ENCODE measurements at places on chromosomes 3 and 15. TPM values are rescaled to one million over a fixed set of nuclear protein-coding genes. Genes with fewer than 3 reads are reported as not detected.

The DNAJA4 gene
- total RNA-seq: 10.3 TPM

The NDUFAF3 gene
- total RNA-seq: 49.9 TPM

The TMEM266 gene
- total RNA-seq: 2.8 TPM

The LRRC31 gene
- total RNA-seq: not detected

The ACVR2B gene
- total RNA-seq: 90.3 TPM

The DIPK2A gene
- total RNA-seq: 38.5 TPM

The HTR3E gene
- not detected for total RNA-seq

The FBN1 gene
- total RNA-seq: 3.8 TPM

The CAMK1 gene
- total RNA-seq: 4.4 TPM

The SPTSSB gene
- total RNA-seq: 33.0 TPM

The PFKFB4 gene
- total RNA-seq: 15.0 TPM

DNA sequence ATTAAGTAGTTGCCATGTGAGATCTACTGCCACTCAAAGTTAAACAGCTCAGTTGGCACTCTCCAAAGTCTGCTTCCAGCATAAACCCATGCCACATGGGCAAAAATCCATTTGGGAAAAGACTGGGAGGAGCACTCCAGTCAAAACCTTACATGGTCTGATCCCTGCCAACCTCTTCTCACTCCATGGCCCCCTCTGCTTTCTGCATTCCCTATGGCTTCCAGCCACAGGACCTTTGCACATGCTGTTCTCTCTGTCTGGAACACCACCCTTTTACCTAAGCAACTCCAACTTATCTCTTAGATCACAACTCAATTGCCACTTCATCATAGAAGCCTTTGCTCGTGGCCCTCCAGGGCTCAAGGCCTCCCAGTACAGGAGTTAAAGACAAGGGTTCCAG, 70.4 kb upstream of the WNT5A start:
- DNase-seq: no peak

DNA sequence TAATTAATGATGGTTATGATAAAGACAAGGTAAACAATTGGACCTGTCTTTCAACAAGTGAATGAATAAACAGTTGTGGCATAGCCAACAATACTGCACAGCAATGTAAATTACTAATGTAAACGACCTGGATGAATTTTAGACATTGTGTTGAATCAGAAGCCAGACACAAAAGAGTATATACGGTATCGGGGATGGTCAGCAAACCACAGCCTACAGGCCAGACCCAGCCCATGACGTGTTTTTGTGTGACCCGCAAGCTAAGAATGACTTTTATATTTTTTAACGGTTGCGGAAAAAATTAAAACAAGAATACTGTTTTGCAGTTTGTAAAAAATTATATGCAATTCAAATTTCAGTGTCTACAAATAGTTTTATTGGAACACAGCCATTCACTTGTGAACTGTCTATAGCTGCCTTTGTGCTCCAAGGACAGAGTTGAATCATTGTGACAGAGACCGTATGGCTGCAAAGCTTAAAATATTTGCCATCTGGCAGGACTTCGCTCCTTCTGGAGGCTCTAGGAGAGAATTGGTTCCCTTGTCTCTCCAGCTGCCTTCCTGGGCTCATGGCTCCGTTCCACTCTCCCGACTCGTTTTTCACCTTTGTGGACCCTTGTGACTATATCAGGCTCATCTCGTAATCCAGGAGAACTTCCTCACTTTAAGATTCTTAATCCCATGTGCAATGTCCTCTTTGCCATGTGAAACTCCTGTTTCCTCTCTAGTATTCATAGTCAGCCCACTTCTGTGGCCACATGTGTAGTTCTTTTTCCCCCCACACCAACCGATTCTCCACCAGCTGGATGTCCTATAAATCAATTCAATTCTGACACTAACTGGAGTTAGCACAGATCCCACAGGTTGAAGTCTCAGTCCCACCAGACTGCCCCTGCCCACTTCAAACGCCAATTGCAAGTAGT, 72.7 kb downstream of the CMTM8 start:
- DNase-seq: no peak

DNA sequence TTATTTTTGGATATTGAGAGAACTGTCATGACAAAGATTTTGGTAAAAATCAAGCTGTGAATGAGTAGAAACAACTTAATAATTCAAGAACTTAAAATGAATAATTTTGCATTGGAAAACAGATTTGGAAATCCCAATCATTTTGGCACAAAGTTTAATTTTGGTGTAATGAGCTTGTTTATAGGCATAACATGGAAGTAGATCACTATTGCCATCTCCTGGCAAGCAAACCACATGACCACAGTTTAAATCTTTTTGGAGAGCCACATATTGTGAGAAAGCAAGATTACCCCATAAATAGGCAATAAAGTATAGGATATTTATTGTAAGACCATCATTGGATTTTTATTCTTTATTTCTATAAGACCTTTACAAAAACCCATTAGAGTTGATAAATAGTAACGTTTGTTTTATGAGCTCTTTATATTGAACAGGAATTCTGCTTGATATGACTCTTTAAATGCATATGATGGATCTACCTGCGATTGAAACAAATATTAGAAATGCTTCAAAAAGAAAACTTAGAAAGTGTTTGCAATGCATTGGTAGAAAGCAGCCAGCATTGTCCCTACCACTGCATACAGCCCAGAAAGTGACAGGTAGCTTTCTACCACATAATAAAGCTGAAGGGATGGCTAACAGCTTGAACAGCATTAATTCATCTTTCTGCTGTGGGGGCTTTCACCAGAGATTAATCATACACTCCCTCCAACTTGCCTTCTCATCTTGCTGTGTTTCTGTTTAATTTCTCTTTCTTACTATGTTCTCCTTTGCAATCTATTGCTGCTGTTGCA, 766.8 kb downstream of the TBL1XR1 start:
- peak; percentile 68 for DNase-seq

DNA sequence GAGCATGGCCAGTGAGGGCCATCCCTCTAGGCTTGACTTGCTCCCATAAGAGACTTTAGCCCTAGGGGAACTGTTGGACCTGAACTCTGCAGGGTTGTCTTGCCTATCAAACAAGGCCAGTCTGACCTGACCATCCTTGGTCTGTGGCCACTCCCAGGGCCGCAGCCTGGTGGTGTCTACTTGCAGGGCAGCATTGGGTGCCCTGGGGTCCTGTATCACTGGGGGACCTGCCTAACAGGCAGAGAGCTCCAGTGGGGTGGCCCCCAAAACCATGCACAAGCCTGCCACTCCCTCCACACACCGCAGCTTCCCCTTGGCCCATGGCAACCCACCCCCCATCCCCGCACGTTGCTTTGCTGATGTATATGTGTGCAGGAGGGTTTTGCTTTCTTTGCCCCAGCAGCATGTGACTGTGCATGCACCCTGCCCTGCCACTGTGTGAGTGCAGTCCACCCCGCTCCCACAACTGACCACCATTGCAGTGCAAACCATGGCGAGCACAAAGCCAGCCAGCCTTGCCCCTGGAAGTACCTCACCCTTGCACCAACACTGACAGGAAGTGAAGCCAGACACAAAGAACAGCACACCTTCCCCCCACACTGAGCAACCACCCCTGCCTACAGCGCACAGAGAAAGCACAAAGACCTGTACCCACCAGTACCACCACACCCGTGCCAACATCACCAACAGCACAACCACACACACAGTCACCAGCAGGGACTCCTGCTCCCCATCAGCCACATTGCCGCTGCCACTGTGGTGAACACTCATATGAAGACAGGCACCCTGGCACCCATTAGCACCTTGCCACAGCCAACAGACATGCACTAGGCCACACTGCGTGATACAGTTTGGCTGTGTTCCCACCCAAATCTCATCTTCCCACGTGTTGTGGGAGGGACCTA, 88.8 kb downstream of the SENP7 start:
- DNase-seq: no peak

DNA sequence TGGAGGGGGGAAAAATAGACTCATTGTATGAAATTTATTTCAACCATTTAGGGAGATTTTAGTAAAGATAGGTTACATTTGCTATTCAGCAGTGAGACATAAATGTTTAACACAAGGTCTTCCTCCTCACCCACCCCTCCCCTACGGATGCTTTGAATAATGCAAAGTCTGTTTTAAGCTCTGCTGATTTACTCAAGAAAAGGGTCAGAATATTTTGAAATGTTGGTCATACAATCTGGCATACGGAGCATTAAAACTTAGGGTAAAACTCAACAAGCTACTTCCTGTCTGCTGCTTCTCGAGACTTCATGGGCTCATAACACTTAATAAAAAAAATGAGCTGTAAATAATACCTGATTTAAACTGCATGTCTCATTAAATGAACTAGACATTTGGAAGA, 156.3 kb downstream of the WNT5A start:
- DNase-seq: no peak

- DNase-seq: no peak
These were observed 70.4 kb downstream of the PPM1L start for GRCh38 chr3:160826408-160826807.

- DNase-seq: peak; percentile 5
These were observed 248.7 kb upstream of the IL12A start for GRCh38 chr3:159739969-159740368.

- DNase-seq: peak; percentile 78
These were observed 832 bp downstream of the TGFBR2 start for GRCh38 chr3:30607032-30607833.

GRCh38 chr3:176906046-176906905, 291.0 kb downstream of the TBL1XR1 start:
- DNase-seq: peak; percentile 24

- peak; percentile 84 for DNase-seq
These were observed 41.0 kb downstream of the ABHD2 start for GRCh38 chr15:89129123-89129815.

DNA sequence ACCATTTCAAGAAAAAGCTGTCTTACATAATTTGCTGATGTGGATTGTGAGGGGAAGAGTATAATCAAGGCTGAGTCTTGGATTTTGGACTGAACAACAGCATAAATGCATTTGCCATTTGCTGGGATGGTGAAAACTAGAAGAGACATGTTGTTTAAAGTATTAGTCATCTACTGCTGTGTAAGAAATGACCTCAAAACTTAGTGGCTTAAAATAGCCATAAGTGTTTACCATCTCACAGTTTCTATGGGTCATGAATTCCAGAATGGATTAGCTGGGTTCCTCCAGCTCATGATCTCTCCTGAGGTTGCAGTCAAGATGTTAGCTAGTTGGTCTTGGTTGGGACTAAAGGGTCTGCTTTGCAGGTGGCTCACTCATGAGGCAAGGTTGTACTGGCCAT, 66.2 kb downstream of the SCN11A start:
- DNase-seq: no peak

GRCh38 chr3:85427467-85427866, 468.7 kb downstream of the CADM2 start:
- no peak for DNase-seq

DNA sequence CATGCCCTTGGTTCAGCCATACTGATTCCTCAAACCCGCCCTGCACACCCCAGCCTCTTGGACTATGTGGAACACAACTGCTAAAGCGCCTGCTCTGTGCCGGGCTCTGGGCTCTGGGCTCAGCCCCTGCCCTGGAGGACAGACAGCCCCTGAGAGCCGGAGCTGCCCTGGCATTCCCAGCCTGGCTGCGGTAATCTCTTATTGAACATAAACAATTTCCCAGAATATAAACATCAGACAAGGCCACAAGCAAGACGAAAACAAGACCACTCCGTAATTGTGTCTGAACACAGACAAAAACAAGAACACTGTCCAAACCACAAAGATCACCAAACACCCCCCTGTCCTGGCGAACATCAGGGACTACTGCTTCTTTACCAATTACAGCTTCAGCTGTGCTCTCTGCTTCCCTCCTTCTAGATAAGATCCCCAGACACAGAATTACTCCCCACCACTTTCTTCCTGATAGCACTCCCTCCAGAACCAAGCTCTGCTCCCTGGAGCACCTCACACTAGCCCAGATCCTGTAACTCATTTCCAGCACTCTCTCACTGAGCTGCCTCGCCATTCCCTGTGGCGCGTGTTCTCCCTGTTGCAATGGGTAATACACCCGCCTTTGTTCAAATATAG, 57.1 kb upstream of the TLE3 start:
- DNase-seq: no peak

- no peak for DNase-seq
These were observed 1.8 kb upstream of the ABTB1 start for GRCh38 chr3:127670761-127671522.

- DNase-seq: no peak
These were observed 114.1 kb upstream of the FRMD4B start for GRCh38 chr3:69499899-69500421.

- no peak for DNase-seq
These were observed 75.9 kb downstream of the DGKG start for GRCh38 chr3:186286114-186286513.

GRCh38 chr15:53559364-53560277, 199.8 kb downstream of the WDR72 start:
- DNase-seq: no peak

- DNase-seq: no peak
These were observed 39.4 kb upstream of the CCR4 start for GRCh38 chr3:32912046-32912445.

- DNase-seq: no peak
These were observed 31.5 kb downstream of the TMEM108 start for GRCh38 chr3:133069556-133070286.

GRCh38 chr3:24047513-24047912, 102.4 kb downstream of the NR1D2 start:
- no peak for DNase-seq

- DNase-seq: no peak
These were observed 25.9 kb upstream of the TNFSF10 start for GRCh38 chr3:172549144-172549543.

GRCh38 chr15:76996526-76997401, 1.8 kb downstream of the PSTPIP1 start:
- DNase-seq: no peak

DNA sequence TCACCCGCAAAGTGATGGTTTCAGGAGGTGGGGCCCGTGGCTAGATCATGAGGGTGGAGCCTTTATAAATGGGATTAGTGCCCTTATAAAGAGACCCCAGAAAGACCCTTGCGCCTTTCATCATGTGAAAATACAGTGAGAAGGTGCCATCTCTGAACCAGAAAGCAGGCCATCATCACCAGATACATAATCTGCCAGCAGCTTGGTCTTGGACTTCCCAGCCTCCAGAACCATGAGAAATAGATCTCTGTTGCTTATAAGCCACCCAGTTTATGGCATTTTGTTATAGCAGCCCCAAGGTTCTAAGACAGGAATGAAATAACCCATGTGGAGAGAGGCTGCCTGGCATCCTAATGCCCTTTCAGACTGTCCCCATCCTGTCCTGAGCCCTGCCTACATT, 127.8 kb upstream of the SMAD3 start:
- no peak for DNase-seq

GRCh38 chr3:78951342-78951945, 816.4 kb downstream of the ROBO1 start:
- no peak for DNase-seq

- no peak for DNase-seq
These were observed 68.9 kb downstream of the NPTN start for GRCh38 chr15:73564255-73564654.

DNA sequence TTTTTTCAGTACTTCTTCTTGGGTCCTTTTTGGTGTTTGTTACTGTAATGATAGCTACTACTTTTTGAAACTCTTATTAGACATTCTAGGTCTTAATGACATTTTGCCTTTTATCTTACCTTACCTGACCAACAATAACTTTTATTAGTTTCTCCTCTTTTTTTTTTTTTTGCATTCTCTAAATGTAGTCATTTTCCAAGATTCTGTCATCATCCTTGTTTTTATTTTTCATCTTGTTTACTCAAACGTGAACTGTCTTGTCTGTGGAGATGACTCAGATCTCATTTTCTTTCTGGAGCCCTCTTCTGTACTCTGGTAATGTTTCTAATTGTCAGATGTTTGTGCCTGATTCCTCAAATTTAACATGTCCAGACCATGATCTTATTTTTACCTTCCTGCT, 2.9 kb downstream of the ABHD5 start:
- no peak for DNase-seq
